ENCODE measurements at places on chromosomes 4 and X.

DNA sequence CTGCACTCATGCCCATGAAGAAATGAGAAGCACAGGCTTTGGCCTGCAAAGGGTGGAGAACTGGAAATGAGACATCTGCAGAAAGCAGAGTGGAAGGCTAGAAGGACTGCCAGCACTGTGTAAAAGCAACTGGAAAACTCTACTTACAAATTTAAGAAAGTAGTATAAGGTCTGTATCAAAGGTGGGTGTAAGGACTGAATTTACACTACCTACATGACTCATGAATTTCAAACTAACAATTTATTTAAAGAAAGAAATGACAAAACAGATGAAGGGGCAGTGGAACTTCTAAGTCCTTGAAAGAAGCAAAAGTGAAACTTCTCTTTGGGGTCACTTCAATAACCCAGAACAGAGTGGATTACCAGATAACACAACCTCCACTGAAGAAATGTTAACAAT lies 71.2 kb downstream of the SLC10A7 start:
- DNase-seq: no peak

- no peak for DNase-seq
These were observed 351.5 kb upstream of the MAD2L1 start for GRCh38 chr4:120418146-120418545.

GRCh38 chrX:1719270-1719669 lies 104.4 kb downstream of the ASMT start:
- DNase-seq: no peak

GRCh38 chr4:93897559-93897958 lies 69.0 kb downstream of the ATOH1 start:
- no peak for DNase-seq

GRCh38 chr4:127616898-127617297 lies 15.9 kb upstream of the INTU start:
- no peak for DNase-seq

DNA sequence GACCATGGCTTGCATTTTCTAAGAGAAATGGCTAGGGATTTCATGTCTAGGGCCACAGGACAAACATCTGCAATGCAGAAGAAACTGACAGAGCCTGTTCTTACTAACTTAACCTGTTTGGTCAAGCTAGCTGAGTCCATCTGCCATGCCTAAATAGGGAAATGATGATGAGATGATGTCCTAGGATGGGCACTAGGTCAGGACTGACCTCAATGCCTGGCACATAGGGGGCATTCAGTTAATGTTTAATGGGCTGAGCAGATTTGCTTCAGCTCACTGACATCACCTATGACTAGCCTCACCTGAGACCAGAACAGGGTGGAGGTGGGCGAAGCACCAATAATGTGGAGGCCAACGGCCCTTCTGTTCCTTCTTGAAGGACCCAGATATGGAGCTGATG lies 174.2 kb upstream of the SCML1 start:
- no peak for DNase-seq

GRCh38 chr4:116489739-116490138 lies 595.6 kb downstream of the TRAM1L1 start:
- no peak for DNase-seq

GRCh38 chrX:150410513-150410912 lies 47.4 kb downstream of the MAMLD1 start:
- DNase-seq: no peak

- DNase-seq: peak; percentile 1
These were observed 219.1 kb upstream of the AMOT start for GRCh38 chrX:113059714-113060113.

DNA sequence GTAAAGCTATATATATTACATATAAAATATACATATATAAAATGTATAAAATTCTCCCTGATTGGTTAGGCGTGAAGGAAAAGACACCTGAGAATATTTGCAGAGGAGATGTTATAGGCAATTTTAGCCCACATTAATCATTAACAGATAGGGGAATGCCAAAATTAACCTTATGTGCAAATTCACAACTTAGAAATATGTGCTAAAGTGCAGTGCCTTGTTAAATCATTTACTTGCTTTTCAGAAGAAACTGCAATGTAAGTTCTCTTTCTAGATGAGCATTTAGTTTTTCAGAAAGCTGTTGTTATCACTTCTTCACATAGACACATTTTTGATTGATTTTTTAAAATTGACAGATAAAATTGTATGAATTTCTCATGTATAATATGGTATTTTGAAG lies 5.6 kb downstream of the TASL start:
- DNase-seq: no peak

- no peak for DNase-seq
These were observed 135.0 kb downstream of the AMMECR1 start for GRCh38 chrX:110182865-110183264.

- DNase-seq: no peak
These were observed 823 bp upstream of the MAN2B2 start for GRCh38 chr4:6573986-6574746.

DNA sequence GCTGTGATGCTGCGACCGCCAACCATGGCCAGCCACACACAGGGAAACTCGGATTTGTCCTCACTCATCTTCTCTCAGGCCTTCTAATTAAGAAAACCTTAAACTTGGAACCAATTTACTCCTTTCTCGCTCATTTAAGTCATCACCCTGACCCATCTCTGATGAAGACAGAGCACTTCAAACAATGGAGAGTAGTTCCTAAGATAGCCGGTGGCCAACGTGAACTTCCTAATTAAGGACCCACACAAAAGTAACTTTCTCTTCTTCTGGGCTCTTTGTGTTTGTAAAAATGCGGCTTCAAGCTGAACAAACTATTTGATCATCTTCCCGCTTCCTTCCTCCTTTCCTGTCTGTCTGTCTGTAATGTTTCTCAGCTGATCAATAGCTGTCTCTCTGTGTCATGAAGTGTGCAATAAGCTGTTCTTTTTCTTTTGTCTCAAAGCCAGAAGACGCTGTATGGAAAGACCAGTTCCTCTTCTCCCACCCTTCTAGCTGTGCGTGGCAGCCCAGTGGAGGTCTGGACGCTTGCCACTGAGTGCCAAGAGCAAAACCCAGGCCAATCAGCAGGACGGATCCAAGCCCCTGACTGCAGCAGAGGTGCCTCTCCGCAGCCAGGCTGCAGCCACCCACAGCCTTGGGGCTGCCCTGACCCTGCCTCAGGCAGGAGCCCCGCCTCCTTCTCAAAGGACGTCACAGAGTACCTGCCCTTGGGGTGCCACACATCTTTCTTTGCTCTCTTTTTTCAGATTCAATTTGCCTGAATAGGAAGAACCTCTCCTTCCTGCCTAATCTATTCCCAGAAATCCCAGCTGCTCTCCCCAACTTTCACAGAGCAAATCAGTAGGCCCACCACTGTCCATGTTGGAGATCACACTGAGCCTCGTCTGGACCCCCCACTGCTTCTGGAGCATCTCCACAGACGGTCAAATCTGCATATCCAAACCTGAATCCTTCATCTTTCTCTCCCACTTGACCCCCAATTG lies 59.3 kb downstream of the MAML3 start:
- DNase-seq: no peak

GRCh38 chrX:9855561-9856283 lies 69.5 kb downstream of the SHROOM2 start:
- DNase-seq: no peak

GRCh38 chr4:39464886-39465501 lies 6.1 kb downstream of the LIAS start:
- DNase-seq: peak; percentile 2

DNA sequence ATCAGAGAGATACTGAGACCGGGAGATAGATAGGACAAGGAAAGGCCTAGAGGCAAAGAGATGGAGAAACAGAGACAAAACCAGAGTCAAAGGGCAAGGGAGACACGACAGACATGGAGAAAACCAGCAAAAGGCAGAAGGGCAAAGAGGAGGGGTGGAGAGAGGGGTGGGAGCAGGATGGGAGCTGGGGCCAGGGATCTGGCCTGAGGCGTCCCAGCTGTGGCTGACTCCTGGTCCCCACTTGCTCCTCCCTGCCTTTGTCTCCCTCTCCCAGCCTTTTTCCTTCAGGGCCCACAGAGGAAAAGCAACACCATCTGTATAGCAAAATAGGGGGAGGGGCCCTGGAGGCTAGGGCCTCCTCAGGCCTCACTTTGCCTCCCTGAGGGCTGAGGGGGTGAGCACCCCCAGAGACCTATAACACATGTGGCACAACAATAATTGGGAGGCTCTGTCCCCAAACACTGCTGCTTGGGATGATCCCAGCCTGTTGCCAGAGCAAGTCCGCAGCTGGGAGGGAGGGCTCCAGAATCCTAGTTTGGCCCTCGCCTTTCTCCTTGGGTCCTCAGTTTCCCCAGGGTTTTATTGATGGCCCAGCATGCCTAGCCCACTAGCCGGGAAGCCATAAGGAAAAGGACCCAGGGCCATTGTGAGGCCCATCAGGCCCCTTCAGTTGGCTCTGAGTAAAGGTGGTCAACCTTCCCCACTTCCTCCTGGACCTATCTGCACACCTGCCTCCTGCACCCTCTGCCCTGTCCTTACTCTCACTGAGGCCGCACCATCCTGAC lies 96.8 kb downstream of the PJA1 start:
- no peak for DNase-seq

DNA sequence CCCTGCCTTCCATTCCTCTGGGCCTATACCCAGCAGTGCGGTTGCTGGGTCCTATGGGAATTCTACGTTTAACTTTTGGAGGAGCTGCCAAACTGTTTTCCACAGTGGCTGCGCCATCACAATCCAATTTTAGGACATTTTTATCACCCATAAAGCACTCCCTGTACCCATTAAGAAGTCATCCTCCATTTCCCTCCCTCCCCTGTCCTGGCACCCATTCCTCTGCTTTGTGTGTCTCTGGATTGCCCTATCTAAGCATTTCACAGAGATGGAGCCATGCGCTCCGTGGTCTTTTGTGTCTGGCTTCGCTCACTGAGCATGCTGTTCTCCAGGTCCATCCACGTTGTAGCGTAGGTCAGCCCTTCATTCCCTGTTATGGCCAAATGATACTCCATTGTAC lies 1.7 kb upstream of the OPN1LW start:
- no peak for DNase-seq

DNA sequence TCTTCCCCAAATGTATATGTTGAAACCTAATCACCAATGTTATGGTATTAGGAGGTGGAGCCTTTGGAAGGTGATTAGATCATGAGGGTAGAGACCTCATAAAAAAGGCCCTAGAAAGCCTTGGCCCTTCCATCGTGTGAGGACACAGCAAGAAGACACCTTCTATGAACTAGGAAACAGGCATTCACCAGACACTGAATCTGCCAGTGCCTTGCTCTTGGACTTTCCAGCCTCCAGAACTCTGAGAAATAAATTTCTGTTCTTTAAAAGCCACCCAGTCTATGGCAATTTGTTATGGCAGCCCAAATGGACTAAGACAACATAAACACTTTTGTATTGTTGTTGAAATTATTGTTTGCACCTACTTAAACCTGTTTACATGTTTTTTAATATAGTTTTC lies 221.8 kb upstream of the RPS6KA3 start:
- no peak for DNase-seq

GRCh38 chr4:154622598-154622997 lies 10.1 kb upstream of the FGG start:
- peak; percentile 9 for DNase-seq

DNA sequence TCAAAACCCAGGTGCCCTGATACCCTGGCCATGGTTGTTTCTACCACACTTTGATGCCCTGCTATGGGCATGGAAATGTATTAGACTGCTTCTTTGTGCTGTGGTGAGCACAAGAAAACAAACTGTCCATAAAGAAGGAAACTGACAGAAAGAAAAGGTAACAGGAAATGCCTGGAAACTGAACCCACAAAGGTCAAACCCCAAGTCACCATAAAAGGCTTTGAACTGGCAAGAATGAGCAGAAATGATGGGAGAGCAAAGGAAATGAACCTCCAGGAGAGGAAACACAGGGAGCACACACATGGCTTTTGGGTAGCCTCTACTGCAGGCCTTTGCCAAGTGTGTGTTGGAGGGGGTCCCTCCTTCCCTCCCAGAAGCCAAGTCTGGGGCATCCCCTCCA lies 35.0 kb downstream of the LHFPL1 start:
- DNase-seq: no peak

DNA sequence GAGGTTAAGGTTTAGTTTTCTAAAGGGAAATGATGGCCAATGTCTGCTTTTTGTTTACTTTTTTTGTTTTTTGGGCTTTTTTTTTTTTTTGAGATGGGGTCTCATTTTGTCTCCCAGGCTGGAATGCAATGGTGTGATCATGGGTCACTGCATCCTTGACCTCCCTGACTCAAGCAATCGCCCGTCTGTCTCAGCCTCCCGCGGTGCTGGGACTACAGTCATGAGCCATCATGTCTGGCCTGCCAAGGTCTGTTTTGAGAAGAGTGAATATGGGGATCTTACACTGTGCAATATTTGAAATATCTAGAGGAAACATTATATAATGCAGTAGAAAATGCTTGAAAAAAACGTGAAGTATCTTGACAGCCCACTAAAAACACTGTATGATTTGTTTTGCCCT lies 162.5 kb downstream of the GASK1B start:
- DNase-seq: no peak

- DNase-seq: peak; percentile 9
These were observed 137.7 kb downstream of the ARX start for GRCh38 chrX:24877854-24878650.

DNA sequence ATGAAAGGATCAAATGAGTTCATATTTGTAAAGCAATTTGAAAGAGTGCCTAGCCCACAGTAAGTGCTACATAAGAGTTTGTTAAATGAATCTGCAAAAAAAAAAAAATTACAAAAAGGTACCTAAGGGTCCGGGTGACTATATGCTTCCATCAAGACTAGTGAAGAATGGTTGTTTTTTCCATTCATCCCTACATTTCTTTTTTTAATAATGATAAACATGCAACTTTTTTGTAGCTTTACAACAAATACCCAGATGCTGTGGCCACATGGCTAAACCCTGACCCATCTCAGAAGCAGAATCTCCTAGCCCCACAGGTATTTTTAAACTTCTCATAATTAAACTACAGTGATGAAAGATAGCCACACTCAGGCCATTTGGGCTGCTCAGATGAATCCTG lies 4.3 kb downstream of the SPP1 start:
- no peak for DNase-seq

DNA sequence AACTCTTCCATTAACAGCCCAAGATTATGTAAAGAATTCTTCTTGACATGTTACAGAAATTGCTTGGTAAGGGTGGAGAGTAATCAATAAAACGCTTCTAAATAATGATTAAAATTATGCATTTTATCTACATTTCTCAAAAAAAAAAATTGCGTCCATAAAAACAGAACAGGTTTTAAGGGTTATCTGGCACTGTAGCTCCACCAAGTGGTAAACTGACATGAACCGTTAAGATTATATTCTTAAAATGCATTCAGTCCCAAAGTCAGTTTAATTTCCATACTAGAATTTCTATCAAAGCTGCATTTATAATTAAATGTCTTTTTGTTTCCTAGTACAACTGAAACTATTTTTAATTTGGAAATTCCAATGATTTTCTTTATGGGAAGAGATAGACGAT lies 214.0 kb upstream of the UGT8 start:
- DNase-seq: no peak

DNA sequence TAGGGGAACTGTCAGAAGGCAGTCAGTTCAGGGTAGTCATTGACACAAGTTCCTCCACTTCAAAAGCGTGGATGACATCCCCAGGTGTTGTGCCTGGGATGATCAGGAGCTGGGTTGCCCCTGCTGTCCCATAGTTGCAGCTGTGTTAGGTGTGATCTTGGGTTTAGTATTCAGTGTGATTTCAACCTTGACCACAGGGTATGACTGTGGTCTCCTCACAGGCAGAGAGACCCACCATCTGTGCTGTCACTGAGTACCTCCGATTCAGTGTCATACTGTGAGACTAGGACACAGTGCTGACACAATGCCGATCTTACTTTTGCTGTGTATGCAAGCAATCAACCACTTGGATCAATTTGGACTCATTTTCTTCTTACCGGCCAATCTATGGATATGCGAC lies 25.2 kb downstream of the FOXR2 start:
- DNase-seq: no peak
